Stimulated activated CD4-positive, alpha-beta T cell treated with anti-CD3 and anti-CD28 coated beads, Interleukin-12 subunit alpha, Interleukin-12 subunit beta, amount 100 ng/mL, for 48 hours (primary cell): ENCODE measurements at places on chromosomes 3 and 15.

DNA sequence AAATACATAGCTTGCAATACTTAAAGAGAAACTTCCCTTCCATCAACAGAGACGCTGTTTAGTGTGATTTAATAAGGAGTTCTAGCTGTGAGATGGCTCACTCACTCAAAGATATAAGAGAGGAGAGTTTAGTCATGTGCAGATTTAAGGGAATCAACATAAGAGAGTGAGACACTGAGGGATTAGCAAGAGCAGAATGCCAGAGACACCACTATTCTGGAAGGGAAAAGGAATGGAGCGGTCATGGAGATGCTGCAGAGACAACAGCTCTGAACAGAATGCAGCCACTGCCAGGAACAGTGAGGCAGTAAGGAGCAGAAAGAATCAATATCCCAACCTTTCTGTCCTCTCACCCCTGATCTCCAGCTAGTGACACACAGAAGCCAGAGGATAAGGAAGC lies 248.8 kb downstream of the MBNL1 start:
- DNase-seq: no peak

- no peak for DNase-seq
These were observed 24.1 kb downstream of the ZNF592 start for GRCh38 chr15:84772467-84772866.

GRCh38 chr15:95127356-95127755 lies 896.0 kb downstream of the MCTP2 start:
- no peak for DNase-seq

GRCh38 chr3:5499404-5499803 lies 311.9 kb downstream of the EDEM1 start:
- no peak for DNase-seq

DNA sequence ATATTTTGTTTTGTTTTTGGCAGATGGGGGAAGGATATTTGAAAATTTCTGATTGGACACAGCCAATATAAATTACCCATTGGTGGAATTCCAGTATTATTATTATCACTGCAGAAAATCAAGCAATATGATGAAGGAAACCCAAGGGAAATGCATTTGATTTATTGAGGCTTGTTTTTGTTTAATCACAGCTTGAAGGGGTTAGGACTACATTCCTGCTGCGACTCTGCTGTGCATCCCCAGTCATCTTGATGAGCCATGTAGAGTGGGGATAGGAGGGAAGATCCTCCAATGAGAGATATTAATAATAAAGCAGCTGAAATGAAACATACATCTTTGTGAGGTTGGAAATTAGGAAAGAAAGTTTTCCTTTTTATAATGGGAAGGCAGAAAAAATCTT lies 208.6 kb downstream of the GAP43 start:
- no peak for DNase-seq

GRCh38 chr15:52466134-52466701 lies 62.5 kb downstream of the MYO5A start:
- peak; percentile 57 for DNase-seq

GRCh38 chr3:60146121-60146520 lies 1096.3 kb upstream of the CFAP20DC start:
- DNase-seq: no peak

DNA sequence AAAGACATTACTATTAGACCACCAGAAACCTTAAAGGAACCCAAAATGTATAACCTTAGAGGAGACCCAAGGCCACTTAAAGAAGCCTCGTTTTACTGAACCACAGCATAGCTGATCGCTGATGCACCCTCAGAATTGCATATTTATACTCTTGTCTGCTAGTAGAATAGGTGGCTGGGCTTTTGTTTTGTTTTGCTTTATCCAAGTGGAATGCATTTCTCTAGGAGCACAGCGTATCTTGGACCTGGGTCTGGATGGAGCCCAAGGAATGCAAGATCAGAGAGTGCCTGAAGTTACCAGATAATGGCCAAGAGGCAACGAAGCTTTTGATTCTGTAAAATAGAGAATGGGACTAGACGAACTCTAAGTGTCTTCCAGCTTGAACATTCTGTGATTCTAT lies 129.2 kb upstream of the COL8A1 start:
- DNase-seq: no peak

GRCh38 chr3:124793054-124793739 lies 62.9 kb downstream of the UMPS start:
- DNase-seq: no peak

DNA sequence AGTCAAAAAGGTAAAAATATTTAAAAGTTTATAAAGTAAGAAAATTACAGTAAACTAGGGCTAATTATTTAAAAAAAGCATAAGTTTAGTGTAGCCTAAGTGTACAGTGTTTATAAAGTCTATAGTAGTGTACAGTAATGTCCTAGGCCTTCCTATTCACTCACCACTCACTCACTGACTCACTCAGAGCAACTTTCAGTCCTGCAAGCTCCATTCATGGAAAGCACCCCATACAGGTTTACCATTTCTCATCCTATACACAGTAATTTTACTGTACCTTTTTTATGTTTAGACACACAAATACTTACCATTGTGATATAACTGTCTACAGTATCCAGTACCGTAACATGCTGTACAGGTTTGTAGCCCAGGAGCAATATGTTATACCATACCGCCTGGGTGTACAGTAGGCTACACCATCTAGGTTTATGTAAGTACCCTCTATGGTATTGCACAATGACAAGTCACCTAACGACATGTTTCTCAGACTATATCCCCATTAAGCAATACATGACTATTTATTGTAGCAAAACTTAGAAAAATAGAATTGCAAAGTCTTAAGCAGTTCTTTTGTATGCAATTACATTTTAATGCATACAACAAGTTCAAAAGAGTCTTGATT lies 19.5 kb downstream of the AVEN start:
- no peak for DNase-seq

- DNase-seq: no peak
These were observed 44.5 kb upstream of the KCNMB2 start for GRCh38 chr3:178491751-178492150.

DNA sequence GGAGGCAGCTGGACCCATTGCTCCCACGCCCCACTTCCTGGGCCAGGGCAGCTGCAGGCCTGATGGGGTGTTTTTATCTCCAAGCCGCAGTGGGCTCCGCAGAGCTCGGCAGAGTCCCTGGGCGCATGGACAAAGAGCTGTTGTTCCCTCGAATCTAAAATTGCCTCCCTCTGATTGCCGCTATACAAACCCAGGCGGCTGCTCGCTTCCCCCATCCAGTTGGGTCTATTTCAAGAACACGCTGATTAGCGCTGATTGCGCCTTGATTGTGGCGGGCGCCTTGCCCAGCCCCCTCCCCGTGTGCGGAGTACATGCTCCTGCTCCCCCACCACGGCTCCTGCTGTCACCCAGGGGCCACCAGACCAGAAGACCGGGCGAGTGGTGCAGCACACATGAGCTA lies 43.4 kb upstream of the SLC6A1 start:
- DNase-seq: no peak

- no peak for DNase-seq
These were observed 9.6 kb downstream of the ZBTB11 start for GRCh38 chr3:101667331-101667730.

GRCh38 chr15:88480981-88481380 lies 13.5 kb downstream of the MRPS11 start:
- no peak for DNase-seq

- no peak for DNase-seq
These were observed 75.1 kb downstream of the ATP10A start for GRCh38 chr15:25787855-25788520.

DNA sequence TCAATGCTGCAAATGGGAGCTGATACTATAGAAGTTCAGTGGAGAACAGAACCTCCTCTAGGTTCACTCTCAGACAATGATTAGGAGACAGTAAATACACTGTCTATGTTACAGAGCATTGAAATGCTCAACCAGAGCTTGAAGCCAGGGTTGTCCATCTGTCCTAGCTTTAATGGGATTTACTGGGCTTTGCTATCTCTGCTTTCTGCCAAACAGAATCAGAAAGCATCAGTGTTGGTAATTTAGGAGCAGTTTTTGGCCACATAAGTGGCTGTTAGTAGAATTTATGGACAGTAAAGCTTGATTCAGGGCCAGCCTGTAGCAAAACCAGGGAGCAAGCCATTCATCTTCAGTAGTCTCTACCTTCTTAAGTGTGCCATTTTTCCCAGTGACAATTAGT lies 396.3 kb downstream of the LSAMP start:
- no peak for DNase-seq

- DNase-seq: no peak
These were observed 301.7 kb upstream of the MDFIC2 start for GRCh38 chr3:70614111-70614510.

- DNase-seq: no peak
These were observed 74.7 kb upstream of the ACKR4 start for GRCh38 chr3:132522353-132522752.

DNA sequence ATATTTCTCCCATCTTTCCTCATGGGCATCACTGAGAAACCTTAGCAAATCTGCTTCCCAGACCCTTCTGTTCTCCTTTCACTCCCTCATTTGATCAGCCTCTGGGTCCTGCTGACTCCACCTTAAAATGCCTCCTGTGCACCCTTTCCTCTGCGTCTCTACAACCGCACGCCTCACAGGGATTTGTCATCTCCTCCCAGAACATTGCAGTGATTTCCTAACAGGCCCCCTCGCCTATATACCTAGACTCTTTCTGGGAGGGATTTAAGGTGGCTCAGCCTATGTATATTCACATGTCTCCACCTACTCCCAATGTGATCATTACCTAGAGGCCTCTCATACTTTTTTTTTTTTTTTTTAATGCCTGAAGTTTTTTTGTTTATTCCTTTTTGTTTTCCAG lies 69.2 kb downstream of the LIPC start:
- DNase-seq: no peak

DNA sequence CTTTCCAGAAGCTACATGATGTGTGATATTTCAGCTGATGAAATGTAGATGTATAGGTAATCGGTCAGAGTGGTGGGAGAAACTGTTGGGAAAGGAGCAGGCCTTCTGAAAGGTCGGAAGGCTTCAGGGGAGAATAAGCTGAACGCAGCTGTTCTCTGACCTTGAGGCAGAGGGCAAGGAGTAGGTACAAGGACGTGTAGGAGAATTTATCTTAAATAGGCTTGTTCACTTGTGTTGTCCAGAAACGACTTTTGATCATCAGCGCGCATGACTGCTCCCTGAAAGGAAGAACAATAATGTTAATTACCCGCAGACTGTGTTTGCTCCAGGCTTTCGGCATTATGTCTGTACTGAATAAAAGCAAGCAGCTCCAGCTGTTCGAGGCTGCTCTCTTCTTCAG lies 39.6 kb downstream of the GPR160 start:
- no peak for DNase-seq

DNA sequence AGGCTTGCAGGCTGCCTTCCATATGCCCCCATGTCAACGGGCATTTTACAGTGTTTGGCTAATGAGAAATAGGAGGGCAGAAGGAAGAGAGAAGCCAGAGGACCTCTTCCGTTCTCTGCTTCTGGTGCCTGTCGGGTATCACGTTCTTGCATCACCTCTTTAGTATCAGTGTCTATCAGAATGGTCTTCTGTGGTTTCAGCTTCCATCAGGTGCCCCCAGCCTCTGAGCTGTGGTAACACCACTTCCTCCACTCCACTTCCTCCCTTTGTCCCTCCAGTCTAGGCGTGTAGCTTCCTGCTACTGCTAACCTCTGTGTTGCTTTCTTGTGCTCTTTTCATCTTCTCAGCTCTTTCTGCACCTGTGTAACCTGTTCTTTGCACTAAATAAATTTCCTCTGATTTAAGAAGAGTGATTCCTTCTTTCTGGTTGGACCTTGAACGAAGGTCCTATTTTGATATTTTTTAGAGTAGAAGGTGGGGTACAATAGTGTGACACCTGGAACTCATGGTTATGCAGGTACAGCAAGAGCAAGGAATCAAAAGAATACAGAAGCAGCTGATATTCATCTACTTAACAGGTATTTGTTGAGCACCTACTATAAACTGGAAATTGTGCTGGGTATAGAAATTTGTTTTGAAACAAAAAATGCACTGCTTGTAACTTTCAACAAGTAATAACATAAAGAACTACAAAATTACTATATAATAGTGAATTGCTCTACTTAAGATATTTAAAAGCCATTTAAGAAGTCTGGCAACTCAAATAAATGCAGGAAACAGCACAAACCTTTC lies 27.4 kb upstream of the FOXB1 start:
- no peak for DNase-seq

DNA sequence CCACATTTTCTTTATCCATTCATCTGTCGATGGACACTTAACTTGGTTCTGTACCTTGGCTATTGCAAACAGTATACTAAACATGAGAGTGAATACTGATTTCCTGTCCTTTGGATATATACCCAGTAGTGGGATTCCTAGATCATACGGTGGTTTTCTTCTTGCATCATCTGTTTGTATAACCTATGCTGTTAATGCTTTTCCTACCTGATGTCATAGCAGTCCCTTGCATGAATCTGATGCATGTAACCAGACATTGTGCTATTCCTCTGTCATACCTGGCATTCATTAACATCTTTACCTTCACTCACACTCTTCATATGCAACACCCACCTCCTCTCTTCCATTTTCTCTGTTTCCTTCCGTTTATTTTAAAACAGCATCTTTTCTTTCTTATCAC lies 185.2 kb downstream of the KLHL25 start:
- no peak for DNase-seq

- DNase-seq: no peak
These were observed 94.9 kb upstream of the STRIT1 start for GRCh38 chr3:155388417-155388816.

- DNase-seq: no peak
These were observed 718.6 kb upstream of the NECTIN3 start for GRCh38 chr3:110352841-110353604.

- DNase-seq: no peak
These were observed 66.2 kb downstream of the FOXP1 start for GRCh38 chr3:71517271-71517791.

GRCh38 chr15:93894438-93895036 lies 336.8 kb upstream of the MCTP2 start:
- no peak for DNase-seq

GRCh38 chr3:155326901-155327300 lies 33.4 kb upstream of the STRIT1 start:
- DNase-seq: no peak
